Fibroblast of upper back skin (primary cell): ENCODE measurements at places on chromosomes 12 and 14.

- DNase-seq, result peak; percentile 50
Measured at GRCh38 chr12:89439941-89440340, 84.7 kb downstream of the GALNT4 start.

- no peak for DNase-seq
Measured at GRCh38 chr14:99892406-99892805, 99.2 kb downstream of the EML1 start.

DNA sequence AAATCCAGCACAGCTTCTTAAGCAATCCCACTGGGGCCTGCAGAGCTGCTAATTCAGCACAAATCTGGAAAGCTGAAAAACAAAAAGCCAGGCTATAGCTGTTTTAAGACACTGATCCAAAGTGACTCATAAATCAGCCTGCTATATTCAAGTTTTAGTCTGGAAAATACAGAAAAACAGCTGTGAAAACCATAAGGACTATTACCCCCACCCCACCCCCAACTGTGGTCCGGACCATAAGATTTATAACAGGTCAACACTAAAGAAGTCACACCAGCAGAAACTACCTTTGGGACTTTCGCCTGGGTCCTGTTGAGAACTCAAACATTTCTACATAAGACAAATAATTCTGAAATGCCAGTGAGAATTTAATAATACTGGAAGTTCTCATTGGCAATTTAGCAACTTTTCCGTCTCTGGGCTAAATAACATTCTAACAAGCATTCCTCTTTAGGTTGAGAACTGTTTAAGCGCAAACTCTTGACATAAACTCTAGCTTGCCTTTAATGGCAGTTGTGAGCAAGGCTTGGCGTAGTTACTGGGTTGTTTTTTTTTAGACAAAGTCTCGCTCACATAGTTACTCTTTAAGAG, 3.3 kb downstream of the LRIG3 start:
- DNase-seq, result peak; percentile 94

GRCh38 chr12:115799610-115800009, 477.9 kb downstream of the MED13L start:
- DNase-seq, result no peak

DNA sequence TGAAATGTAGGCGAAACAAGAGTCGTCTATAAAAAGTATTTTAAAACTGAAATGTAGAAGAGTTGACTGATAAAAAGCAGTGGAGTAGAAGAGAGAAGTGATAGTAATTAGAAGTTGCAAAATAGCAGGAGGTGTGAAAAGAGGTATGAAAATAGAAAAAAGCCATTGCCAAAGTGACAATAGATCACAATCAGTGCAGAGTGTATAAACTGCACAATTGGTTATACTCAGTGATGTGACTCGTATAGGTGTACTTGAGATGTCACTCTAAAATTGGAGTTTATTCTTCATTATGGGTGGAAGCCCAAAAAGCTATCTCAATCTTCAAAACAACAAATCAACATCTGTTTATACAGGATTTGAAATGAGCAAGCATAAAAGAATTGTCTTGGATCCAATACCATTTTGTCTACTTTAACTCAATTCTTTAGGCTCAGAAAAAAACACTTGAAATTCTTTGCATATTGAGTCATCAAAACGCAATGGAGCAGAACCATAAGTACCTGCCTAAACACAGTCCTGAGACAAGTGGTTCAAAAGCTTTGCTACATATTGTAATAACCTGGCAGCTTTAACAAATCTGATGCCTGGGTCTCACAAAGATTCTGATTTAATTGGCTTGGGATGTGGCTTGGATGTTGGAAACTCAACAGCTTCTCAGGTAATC, 8.8 kb downstream of the IKBIP start:
- peak; percentile 75 for DNase-seq

GRCh38 chr12:31117203-31118011, 43.7 kb downstream of the DDX11 start:
- DNase-seq, result peak; percentile 12

GRCh38 chr12:66627988-66628317, 50.9 kb downstream of the GRIP1 start:
- no peak for DNase-seq

GRCh38 chr14:60648934-60649874, at the start of gene SIX1:
Gene SIX1, minus strand, starts transcription at chr14:60649477. Its CDS starts 288 bp downstream, at chr14:60649189.
- DNase-seq, result peak; percentile 91

GRCh38 chr14:101908795-101909194, 55.6 kb upstream of the DYNC1H1 start:
- DNase-seq, result no peak
